ENCODE measurements at places on chromosomes 5 and 9.

GRCh38 chr5:7208938-7209337 is 187.0 kb upstream of the ADCY2 start:
- no peak for DNase-seq

- DNase-seq: no peak
These were observed 443.4 kb upstream of the TRPC7 start for GRCh38 chr5:136808756-136809155.

DNA sequence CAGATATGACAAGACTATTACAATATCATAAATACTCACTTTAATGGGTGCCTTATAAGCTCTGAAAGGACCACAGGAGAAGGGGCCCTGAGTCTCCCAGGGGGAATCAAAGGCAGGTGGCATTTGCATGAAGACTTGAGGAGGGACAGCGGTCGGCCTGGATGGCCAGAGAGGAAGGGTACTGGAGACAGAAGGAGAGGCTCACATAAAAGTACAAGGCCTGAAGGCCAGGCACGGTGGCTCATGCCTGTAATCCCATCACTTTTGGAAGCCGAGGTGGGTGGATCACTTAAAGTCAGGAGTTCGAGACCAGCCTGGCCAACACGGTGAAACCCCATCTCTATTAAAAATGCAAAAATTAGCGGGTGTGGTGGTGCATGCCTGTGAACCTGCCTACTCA is 29.1 kb upstream of the LMX1B start:
- no peak for DNase-seq

DNA sequence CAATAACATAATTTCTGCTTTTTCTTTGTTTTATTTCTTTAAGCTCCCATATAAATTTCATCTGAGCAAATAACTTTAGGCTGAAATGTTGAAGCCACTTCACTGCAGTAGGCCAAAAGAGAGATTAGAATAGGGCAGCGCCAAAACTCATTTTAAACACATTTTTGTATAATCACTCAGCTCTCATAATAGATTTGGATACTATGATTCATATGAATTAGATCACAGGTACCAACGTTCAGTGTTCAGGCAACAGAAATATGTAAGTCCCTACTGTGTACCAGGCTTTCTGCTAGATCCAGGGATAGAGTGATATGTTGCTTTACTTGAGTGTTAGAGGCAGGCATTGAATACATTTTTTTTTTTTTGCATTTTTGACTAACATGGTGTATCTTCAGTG is 370.5 kb downstream of the PTPRD start:
- no peak for DNase-seq

GRCh38 chr9:111937781-111938426 is 41.3 kb downstream of the UGCG start:
- DNase-seq: peak; percentile 37

DNA sequence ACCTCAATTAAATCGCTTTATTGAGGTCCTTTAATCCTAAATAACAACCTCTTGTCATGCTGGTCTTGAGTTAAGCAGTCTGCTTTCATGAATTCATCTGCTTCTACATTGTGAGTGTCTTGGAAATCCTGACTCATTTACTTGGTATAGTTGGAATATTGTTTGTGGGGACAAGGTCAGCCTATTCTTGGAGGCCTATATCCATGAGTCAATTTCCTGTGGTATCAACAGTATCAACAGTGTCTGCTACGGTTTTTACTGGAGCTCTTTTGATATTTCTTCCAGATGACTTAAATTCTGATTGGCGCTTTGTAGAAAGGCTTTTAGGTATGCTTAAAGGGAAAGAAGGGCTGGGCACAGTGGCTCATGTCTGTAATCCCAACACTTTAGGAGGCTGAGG is 71.2 kb upstream of the PARP8 start:
- DNase-seq: no peak

GRCh38 chr9:124197177-124198095 is 60.3 kb upstream of the NEK6 start:
- peak; percentile 83 for DNase-seq

- DNase-seq: no peak
These were observed 213.4 kb downstream of the MARCHF11 start for GRCh38 chr5:15966066-15966640.

DNA sequence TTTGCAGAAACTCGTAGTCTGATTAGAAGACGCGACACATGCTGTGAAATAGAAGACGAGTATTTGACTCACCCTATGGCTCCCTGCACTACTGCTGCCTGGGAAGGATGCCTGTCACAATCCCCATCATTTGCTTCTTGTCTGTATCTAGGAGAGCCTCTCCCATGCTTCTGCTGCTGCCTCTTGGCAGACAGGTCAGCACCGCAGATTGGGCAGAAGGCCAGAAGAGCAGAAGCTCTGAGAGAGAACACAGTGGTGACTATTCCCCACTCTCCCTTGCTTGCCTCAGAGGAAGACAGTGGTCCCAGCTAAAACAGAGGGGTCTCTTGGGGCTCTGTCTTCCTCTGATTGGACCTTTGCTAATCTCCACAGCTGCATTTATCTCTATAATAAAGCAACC is 84.0 kb upstream of the SMIM32 start:
- DNase-seq: peak; percentile 4

GRCh38 chr5:147636729-147636984 is 126.8 kb upstream of the DPYSL3 start:
- DNase-seq: no peak

GRCh38 chr5:150148117-150148927 is 7.3 kb downstream of the PDGFRB start:
- peak; percentile 24 for DNase-seq

DNA sequence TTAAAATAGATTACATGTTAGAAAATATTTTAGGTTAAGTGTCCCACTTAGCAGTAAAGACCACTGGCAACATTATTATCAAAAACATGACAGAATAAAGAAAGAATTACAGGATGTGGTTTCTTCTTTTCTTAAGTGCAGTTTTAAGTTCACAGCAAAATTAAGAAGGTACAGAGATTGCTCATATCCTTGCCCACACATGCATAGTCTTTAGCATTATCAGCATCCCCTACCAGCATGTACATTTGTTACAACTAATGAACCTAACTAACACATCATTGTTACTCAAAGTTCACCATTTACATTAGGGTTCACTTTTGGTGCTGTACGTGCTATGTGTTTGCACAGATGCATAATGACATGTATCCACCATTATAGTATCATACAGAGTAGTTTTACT is 837.7 kb upstream of the CDH9 start:
- no peak for DNase-seq

DNA sequence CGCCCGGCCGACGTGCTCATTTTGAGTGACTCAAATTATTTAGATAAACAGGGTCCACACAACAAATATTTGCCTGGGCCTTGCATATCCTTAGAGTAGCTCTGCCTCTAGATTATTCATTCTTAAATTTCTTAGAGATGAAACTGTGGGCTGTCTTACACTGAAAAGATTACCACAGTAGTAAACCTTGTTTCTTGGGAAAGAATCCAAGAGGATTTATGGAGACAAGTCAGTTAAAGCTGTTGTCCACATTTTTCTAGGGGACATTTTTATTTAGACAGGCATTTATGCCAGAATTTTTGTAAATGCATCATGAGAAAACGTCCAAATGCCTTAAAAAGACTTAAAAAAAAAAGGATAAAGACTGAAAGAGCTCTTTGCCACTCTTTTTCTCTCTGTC is 32.6 kb upstream of the RANBP3L start:
- no peak for DNase-seq

- DNase-seq: no peak
These were observed 402.3 kb upstream of the ADAMTS16 start for GRCh38 chr5:4737868-4738267.

DNA sequence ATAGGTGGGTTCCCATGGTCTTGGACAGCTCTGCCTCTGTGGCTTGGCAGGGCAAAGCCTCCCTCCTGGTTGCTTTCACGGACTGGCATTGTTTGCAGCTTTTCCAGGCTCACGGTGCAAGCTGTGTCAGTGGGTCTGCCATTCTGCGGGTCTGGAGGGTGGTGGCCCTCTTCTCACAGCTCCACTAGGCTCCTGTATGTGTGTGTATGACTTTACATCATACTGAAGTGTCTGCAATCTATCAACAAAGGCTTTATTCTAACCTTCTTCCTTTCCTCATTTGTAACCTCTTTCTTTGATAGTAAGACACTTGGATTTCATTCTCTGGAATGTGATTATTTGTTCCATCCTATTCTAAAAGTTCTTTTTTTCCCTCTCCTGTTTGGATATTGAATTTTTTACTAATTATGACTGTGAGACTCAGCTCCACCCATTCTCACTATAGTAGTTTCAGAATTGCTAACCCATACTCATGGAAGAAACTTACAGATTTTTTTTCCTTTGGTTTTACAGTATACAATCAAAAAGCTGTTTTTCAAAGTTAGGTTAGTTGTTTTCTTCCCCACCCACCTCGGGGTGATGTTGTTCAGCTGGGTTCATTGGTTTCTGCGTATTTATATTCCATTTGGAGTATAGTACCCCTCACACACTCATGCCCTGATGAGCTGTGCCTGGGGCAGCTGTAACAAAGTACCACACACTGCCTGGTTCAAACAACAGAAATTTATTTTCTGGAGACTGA is 144.6 kb upstream of the OTULINL start:
- DNase-seq: no peak

DNA sequence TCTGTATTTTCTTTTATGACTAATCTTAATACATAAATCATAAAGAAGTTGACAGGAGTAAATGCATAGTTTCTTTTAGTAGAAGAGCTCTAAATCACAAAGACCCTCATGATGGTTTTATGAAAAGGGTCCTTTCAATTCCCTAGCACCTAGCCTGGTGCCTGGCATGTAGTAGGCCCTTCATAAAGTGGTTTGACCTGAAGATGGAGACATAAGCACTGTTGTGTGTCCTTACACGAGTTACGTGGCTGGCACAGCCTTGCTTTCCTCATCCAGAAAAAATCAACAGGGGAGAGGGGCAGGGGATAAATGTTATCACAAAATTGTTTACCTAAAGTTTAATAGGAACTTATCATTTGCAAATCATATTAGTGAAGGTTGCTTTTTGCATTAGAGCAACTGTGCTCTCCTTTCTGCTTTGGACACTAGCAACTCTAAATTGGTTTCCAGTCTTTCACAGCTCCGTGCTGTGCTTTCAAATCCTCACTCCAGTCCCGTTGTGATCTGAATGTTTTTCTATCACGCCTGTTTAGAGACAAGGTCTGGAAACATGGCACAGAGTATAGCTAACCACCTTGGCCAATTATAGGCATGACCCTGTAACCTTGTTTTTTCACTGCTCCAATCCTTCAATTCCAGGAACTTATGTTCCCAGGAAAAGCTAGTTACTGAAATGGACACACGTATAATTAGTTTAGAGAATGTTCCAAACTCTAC is 55.7 kb downstream of the ARL15 start:
- peak; percentile 55 for DNase-seq

DNA sequence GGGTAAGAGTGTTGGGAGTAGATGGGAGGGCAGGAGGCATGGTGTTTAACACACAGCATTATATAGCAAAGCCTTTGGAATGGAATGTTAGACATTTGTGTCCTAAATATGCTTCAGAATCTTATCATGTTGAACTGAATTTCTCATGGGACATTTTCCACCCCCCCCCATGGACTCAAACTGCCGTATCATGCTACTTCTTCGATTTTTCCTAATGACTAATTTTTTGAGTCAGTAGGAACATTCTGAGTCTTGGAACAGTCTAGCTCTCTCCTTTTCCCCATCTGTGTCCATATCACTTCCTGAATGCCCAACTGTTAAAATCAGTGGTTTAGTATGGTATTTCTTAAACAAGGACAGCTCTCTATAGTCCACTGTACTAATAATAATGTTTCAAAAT is 380.6 kb downstream of the TLE4 start:
- DNase-seq: no peak

Data from pons (tissue), 1 donor.